ENCODE measurements at places on chromosomes 12 and 14. TPM values are rescaled to one million over a fixed set of nuclear protein-coding genes. Genes with fewer than 3 reads are reported as not detected.

DNA sequence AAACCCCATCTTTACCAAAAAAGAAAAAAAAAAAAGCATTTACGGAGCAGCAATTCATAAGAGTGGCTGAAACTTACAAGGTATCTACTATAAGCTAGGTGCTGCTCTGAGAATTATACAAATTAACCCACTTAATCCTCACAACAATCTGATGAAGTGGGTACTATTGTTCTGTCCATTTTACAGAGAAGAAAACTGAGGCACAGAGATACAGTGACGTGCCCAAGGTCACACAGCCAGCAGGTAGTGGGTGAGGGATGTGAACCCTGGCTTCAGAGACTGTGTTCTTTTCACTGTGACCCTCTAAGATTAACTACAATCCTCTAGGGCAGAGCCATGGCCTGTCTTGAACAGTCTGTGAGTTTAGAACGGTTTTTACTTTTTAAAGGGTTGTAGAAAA, 3.3 kb downstream of the DDX54 start:
- no peaks in the 10 kb centered on the region for H3K27me3 ChIP-seq
- H3K4me1 ChIP-seq, result no peaks in the 10 kb centered on the region
- H3K27ac ChIP-seq, result no peak overlapping the region
- H3K4me3 ChIP-seq, result no peak overlapping the region

GRCh38 chr12:75725521-75726111, 214.2 kb upstream of the KRR1 start:
- no peaks in the 10 kb centered on the region for H3K27me3 ChIP-seq
- peaks cover 54% of the 10 kb centered on the region for H3K4me1 ChIP-seq
- DNase-seq, result no peak
- H3K27ac ChIP-seq, result no peak overlapping the region
- H3K4me3 ChIP-seq, result no peak overlapping the region

DNA sequence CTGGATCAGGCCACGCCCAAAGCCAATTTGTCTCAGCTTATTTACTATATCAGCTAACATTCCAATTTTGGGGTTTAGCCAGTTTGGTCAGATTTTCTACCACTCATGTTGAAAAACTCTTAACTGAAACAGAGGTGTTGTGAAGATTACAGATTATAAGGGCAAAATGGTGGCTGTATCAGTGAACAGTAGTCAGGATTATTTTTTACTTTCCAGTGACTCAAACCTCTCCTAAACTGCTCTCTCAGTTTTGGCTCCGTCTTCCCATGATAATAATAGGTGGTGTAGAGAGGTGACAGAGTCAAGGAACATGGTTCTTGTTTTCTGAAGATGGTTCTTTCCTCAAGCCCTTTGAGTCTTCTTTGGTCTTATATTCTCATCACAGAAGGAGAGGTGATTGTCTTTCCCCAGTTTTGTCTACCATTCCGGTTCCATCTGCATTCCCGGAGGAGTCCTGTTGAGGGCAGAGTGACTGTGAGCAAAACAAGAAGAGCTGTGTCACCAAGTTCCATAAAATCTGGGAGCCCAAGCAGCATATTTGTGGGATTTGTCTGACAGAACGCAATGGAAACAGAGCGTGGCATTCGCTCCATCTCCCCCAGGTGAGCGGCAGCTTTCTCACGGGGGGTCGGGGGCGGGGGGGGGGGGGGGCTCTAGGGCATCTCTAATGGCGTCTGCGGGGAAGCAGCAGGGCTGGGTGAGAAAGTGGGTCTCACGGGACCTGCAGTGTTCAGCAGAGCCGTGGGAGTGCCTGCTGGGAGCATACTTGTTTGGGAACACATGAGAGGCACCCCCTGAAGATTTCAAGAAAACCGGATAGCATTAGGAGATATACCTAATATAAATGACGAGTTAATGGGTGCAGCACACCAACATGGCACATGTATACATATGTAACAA, 59.1 kb downstream of the TBC1D30 start:
- H3K4me1 ChIP-seq, result peaks cover 23% of the 10 kb centered on the region
- no peaks in the 10 kb centered on the region for H3K36me3 ChIP-seq
- H3K27me3 ChIP-seq, result no peaks in the 10 kb centered on the region

GRCh38 chr12:113479590-113480335, 8.1 kb upstream of the LHX5 start:
- DNase-seq, result no peak
- no peaks in the 10 kb centered on the region for H3K36me3 ChIP-seq
- no peak overlapping the region for H3K4me3 ChIP-seq

- H3K36me3 ChIP-seq, result no peaks in the 10 kb centered on the region
- DNase-seq, result no peak
- no peak overlapping the region for H3K4me3 ChIP-seq
These were observed 299.6 kb upstream of the ATP2B1 start for GRCh38 chr12:90008277-90008676.

- no peaks in the 10 kb centered on the region for H3K27me3 ChIP-seq
- no peak for DNase-seq
- no peaks in the 10 kb centered on the region for H3K4me1 ChIP-seq
- no peak overlapping the region for H3K27ac ChIP-seq
- H3K4me3 ChIP-seq, result no peak overlapping the region
These were observed 6.9 kb downstream of the LMO3 start for GRCh38 chr12:16599081-16599480.

- peaks cover 2% of the 10 kb centered on the region for H3K36me3 ChIP-seq
- H3K27ac ChIP-seq, result no peak overlapping the region
- H3K4me3 ChIP-seq, result no peak overlapping the region
These were observed 308.0 kb downstream of the ITPR2 start for GRCh38 chr12:26524862-26525465.

DNA sequence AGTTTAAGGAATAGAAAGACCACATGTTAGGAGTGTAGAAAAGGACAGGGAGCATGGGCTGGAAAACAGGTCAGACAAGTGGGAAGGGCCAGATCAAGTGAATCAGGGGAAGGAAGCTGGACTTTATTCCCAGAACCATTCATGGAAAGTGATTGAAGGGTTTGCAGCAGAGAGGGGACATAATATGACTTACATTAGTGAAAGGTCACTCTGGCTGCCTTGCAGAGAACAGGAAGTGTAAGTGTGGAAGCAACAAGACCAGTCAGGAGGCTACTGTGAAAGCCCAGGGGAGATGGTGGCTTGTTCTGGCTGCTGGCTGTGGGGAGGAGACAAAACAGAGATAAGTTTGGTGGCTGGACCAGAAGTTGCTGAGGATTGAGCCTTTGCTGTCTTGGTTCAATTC, 69.1 kb downstream of the VCPKMT start:
- peak overlapping the region; percentile 87 for H3K27ac ChIP-seq
- peaks cover 46% of the 10 kb centered on the region for H3K4me1 ChIP-seq
- H3K27me3 ChIP-seq, result no peaks in the 10 kb centered on the region
- no peak overlapping the region for H3K4me3 ChIP-seq
- peak; percentile 77 for DNase-seq
- no peaks in the 10 kb centered on the region for H3K36me3 ChIP-seq

DNA sequence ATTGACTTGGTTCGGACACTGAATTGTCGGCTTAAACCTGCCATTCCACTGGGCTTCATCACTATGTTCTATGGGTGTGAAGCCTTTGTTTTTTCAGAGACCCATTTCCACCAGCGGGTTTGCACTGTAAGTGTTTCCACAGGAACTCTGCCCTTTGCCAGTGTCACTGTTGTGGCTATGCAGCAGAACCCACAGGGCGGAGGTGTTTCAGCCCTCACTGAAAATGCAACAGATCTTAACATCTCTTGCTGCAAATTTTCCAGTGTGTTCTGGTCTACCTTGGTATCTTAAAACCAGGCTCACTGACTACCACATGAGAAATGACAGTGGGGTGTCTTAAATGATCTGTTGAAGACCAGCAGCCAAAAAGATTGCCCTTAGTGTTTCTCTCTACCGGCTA, 21.1 kb downstream of the PRKCH start:
- H3K4me3 ChIP-seq, result no peak overlapping the region
- no peaks in the 10 kb centered on the region for H3K36me3 ChIP-seq
- H3K27me3 ChIP-seq, result no peaks in the 10 kb centered on the region
- no peak overlapping the region for H3K27ac ChIP-seq
- DNase-seq, result no peak

DNA sequence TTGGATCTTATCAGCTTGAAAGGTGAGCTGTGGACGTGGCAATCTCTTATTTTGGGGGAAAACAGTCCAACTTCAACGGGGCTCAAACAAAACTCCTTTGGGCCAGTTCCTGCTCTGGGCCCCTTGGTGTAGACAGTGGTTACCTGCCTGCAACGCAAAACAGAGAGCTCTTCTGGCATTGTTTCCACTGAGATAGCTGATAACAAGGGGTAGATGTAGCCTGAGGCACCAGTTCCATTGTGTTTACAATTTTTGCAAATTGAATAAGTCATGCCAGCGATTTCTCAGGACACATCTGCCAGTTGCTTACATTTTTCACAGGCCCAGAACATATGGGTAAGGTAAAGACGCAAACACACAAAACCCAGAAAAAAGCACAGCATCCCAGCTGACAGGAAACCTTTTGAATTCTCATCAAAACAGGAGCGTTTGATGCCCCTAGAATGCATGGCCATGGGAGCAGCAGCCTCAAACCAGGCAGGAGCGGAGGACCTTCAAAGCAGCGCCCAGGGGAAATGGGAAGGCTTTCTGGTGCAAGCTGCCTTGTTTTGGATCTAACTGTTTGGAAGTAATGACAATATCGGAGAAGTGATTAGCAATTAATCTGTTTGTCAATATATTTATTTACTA, 259.7 kb downstream of the AACS start:
- no peak for DNase-seq
- H3K4me3 ChIP-seq, result no peak overlapping the region
- no peaks in the 10 kb centered on the region for H3K36me3 ChIP-seq
- no peak overlapping the region for H3K27ac ChIP-seq
- H3K27me3 ChIP-seq, result no peaks in the 10 kb centered on the region

- H3K27ac ChIP-seq, result no peak overlapping the region
- no peak overlapping the region for H3K4me3 ChIP-seq
- DNase-seq, result no peak
- H3K4me1 ChIP-seq, result no peaks in the 10 kb centered on the region
- no peaks in the 10 kb centered on the region for H3K36me3 ChIP-seq
These were observed 20.1 kb upstream of the FGD4 start for GRCh38 chr12:32379213-32379612.

- no peak overlapping the region for H3K27ac ChIP-seq
- no peaks in the 10 kb centered on the region for H3K4me1 ChIP-seq
- no peaks in the 10 kb centered on the region for H3K36me3 ChIP-seq
- H3K4me3 ChIP-seq, result no peak overlapping the region
- DNase-seq, result no peak
These were observed 199.0 kb upstream of the ATP2B1 start for GRCh38 chr12:89907659-89908058.

GRCh38 chr12:115833704-115834103, 443.8 kb downstream of the MED13L start:
- H3K4me3 ChIP-seq, result no peak overlapping the region
- H3K4me1 ChIP-seq, result no peaks in the 10 kb centered on the region
- H3K27ac ChIP-seq, result no peak overlapping the region
- no peak for DNase-seq

DNA sequence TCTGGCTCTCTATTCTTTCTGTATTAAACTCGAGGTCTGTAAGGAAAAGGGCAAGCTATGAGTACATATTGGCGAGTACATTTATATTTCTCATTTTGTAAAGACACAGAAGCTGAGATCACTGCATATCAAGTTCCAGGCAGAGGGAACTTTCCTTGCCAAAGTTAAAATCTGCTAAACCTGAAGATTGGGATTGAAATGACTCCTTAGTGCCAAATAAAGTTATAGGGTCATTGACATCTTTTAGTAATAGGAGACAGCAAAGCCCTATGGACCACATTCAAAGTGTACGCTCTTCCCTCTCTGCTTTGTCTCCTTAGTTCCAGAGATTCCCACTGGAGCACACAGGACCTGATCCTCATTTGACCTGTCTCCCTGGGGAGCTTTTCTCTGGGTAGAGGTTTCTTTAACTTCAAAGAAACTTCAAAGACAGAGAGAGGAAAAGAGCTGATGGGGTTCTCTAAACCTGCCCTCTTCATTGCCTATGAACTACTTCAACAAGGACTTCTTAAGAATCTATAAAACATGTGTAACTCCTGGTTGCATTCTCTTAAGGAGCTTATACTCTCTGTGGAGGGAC, 42.6 kb upstream of the PTPRR start:
- no peak overlapping the region for H3K4me3 ChIP-seq
- H3K27ac ChIP-seq, result no peak overlapping the region
- H3K4me1 ChIP-seq, result no peaks in the 10 kb centered on the region
- H3K27me3 ChIP-seq, result no peaks in the 10 kb centered on the region

- H3K4me1 ChIP-seq, result no peaks in the 10 kb centered on the region
- H3K36me3 ChIP-seq, result no peaks in the 10 kb centered on the region
- peaks cover 5% of the 10 kb centered on the region for H3K27me3 ChIP-seq
- DNase-seq, result no peak
- H3K4me3 ChIP-seq, result no peak overlapping the region
These were observed 1.3 kb downstream of the LRRK2 start for GRCh38 chr12:40225984-40226602.

GRCh38 chr12:92756898-92757596, 54.3 kb downstream of the PLEKHG7 start:
- no peaks in the 10 kb centered on the region for H3K4me1 ChIP-seq

Gene KRT6A
- not detected for total RNA-seq

Gene STON2
- total RNA-seq, result 37.1 TPM

Gene DAO
- not detected for total RNA-seq

Gene TCL1B
- not detected for total RNA-seq

Gene TPCN1
- 55.9 TPM for total RNA-seq

Gene CLEC7A
- total RNA-seq, result not detected

Gene IL22
- total RNA-seq, result not detected

Gene REP15
- 2.3 TPM for total RNA-seq

Gene IFI27
- 1.7 TPM for total RNA-seq

Gene LRTM2
- not detected for total RNA-seq

Gene SLC5A8
- total RNA-seq, result not detected

Gene TTC6
- 19.4 TPM for total RNA-seq
